ENCODE measurements at places on chromosomes 6 and 20.

- DNase-seq: peak; percentile 75
Observed at GRCh38 chr6:73309785-73310502, 44.1 kb downstream of the DPPA5 start.

- no peak for DNase-seq
Observed at GRCh38 chr20:46789339-46790028, 80.0 kb downstream of the SLC2A10 start.

DNA sequence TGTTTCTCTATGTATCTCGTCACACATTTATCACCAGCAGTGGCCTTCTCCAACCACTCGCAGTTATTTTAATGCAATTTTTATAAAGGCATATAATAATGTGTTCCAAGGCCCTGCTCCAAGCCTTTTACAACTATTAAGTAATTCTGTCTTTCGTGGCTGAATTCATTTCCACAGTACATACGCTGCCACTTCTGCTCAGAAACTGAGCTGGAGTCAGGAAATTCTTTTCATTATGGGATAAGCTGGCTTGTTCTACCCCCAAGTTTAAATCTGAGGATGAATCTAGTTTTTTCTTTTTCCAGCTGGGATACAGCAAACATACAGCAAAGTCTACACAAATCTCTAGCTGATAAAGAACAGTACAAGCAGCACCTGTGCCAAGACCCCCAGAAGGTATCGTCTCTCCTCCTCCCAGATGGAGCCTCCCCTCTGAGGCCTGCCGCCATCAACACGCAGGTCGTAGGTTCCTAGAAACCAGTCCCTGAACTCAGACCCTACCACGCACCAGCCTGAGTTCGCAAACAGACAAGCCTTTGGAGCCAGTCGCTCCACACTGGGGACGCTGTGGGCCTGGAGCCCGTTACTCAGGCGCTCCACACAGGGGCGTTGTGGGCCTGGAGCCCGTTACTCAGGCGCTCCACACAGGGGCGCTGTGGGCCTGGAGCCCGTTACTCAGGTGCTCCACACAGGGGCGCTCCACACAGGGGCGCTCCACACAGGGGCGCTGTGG lies 263.5 kb downstream of the THBS2 start:
- no peak for DNase-seq

DNA sequence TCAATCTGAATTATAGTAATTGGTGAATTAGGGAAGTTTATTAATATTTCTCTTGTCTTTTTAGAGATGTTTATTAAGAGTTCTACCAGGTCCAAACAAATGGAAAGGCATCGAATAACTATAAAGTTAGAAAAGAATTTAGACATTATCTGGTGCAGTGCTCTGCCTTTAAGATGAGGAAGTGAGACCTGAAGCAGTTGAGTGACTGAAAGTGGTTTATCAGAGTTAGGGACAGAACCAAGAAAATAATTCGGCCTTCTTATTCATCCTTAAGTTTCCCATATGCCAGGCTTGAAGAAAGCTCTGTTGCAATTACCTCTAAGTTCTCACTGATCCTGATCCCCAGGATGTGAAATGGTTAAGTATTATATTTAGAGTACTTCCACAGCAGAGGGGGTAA lies 94.2 kb upstream of the FLRT3 start:
- DNase-seq: no peak

GRCh38 chr6:11783524-11784064 lies 5.0 kb upstream of the ADTRP start:
- DNase-seq: no peak

DNA sequence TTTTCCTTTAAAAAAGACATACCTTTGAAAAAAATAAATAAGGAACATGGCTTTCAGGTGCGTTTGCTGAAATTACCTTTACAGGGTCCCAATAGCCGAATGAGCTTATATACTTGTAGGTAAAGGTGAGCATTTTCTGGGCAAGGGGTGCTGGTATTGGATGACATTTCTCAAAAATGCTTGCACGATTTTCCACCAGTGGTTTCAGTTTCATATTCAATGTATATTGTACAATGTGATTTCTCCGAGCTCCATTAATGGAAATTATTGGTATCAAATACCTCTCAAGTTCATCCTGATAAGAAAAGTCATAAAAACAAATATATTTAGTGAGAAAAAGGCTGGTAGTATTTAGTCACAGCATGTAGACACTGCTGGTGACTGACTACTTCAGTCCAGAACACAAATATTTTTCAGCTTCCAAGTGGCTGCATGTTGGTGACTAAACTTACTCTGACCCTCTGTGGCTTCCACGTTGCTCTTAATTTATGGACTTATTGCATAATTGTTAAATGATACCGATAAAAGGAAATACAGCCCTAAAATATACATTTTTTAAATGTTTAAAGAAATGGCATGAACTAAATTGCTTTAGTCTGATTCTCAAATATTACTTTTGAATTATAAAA lies 32.9 kb upstream of the ZBTB24 start:
- no peak for DNase-seq

GRCh38 chr6:54846243-54846856 lies at the start of gene FAM83B:
FAM83B (plus strand) TSS chr6:54846771; CDS start chr6:54870247, 23,476 bp downstream.
- peak; percentile 75 for DNase-seq

GRCh38 chr6:76593668-76594067 lies 521.2 kb upstream of the IMPG1 start:
- DNase-seq: no peak

DNA sequence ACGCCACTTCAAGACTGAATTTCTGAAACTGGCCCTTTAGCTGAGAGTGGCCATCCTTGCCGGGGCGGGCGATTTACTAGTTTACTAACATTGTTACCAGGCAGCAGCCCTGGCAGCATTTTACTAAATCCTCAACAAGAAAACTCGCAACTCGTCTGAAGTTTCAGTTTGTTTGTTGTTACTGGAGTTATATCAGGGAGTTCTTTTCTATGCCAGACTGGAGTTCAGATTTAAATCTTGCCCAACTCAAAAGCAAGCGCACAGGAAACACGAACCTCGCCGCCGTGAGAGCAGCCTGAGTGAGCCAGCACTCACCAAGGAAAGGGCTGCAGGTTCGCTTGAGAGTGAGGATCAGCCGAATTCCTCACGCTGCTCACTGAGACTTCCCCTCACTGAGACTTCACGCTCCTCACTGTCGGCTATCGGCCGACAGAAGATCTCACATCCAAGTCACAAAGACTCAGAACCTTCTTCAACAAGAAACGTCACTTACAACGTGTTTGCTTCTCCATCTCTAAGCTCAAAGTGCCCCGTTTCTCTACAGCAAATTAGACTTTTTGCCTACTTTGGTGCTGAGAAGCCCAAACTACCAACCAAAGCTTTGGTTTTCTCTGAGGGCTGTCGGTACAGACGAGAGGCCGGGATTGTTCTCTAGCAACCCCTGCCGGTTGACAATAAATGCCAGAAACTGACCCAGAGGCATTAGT lies 78.9 kb downstream of the OLIG3 start:
- peak; percentile 63 for DNase-seq

GRCh38 chr6:85493389-85493788 lies 43.5 kb downstream of the NT5E start:
- DNase-seq: no peak

GRCh38 chr20:62475772-62476055 lies at the start of gene GATA5:
GATA5 (minus strand) TSS chr20:62475995; CDS start chr20:62475521, 474 bp downstream.
- DNase-seq: peak; percentile 66

GRCh38 chr6:4313044-4313686 lies 177.8 kb upstream of the ECI2 start:
- peak; percentile 36 for DNase-seq

- DNase-seq: peak; percentile 6
Observed at GRCh38 chr6:126955621-126956020, 162.8 kb upstream of the RSPO3 start.

DNA sequence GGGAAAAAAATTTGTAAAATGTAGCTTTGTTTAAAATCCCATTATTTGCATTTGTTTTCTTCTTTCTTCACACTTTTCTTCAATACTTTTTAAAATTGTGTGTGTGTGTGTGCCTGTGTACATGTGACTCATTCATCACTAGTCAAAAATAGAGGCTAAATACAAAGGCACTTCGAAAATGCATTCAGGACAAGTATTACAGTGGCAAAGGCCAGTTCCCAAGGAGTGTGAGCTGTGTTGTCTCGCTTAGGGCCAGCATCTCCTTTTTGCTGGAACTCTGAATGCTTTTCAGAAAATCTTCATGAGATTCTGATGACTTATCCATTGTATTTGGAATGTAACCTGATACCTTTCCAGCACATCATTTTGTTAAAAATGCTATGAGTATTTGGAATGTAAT lies 288.5 kb upstream of the CNR1 start:
- no peak for DNase-seq

GRCh38 chr6:116767715-116768114 lies 2.2 kb upstream of the FAM162B start:
- DNase-seq: no peak

GRCh38 chr6:10363911-10364310 lies 51.0 kb downstream of the TFAP2A start:
- no peak for DNase-seq

DNA sequence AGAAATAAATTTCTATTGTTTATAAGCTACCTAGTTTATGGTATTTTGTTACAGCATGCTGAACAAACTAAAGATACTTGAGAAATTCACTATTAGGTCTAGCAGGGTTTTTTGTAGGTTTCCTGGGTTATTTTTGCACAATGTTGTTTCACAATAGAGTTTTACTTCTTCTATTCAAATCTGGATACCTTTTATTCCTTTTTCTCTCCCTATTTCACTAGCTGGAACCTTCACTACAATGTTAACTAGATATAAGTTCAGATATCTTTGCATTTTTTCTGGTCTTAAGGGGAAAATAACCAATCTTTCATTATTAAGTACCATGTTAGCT lies 237.7 kb upstream of the CITED2 start:
- DNase-seq: no peak

GRCh38 chr6:160027076-160027475 lies 58.2 kb downstream of the IGF2R start:
- DNase-seq: no peak

DNA sequence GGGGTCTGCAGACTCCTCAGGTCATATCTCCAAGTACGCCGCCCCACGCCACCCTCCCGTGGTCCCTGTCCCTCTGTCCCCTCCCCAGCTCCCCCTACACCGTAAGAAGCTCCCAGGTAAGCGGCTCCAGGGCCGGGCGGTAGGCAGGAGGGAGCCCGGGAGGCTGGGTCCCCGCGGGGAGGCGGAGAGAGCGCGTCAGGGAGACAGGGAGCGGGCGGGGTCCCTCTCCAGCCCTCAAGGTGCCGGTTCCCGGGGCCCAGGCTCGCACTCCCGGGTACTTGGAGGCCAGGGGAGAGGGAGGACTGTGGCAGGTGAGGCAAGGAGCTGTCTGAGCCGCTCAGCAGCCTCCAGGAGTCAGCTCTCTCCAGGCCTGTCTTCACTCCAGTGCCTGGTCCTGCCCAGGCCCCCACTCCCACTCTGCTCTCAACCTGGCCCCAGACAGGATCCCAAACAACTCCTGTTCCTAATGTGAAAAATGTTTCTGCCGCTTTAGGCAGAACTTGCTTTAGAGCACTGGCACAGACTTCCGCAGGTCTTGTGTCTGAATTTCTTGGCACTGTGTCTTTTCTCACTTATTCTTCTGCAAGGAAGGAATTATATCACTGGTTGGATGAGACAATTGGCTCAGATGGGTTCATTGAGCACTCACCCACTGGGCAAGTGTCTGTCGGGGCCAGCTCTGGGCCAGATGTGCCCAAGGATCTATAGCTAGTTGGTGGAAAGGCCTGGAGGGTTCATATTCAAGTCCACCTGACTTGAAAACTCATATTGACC lies 36.6 kb downstream of the HLA-G start:
- peak; percentile 60 for DNase-seq

DNA sequence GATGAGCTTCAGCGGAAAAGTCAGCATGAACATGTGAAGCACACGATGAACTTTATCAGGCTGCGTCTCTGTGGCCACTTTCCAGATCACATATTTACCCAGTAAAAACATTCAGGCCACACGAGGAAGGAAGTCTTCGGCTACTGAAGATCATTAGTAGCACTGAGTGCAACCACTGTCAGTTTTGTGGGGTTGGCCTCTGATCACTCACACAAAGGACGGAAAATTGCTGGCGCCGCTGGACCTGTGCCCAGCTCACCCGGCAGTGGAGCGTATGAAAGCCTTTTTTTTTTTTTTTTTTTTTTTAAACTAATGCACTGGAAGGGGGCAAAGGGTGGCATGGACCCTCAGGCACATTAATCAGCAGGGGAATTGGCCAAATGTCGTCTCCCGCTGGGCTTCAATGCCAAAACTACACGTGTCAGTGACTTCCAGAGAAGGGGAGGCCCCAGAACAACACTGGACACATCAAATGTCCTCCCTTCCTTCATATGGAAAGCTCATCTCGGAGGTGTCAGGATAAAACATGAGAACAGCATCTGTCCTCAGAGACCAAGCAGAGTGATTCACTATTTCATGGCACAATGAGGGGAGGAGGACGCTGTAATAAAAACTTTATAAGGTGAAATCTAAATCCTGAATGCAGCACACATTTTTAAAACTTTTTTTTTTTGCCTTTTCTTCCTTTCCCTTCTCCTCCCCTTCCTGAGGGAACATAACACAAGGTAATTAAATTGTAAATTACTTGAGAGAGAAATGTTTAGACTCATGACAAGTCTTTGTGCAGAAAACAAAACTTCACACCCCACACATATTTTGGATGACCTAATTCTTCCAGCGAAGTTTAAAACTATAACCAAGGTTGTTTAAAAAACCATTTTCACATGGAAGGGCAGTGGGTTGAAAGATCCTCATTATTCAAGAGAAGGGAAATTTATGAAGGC lies 223.4 kb downstream of the FOXC1 start:
- DNase-seq: no peak

- DNase-seq: peak; percentile 69
Observed at GRCh38 chr6:41470029-41470330, 76.2 kb upstream of the FOXP4 start.

GRCh38 chr6:144279484-144280150 lies 5.5 kb upstream of the UTRN start:
- DNase-seq: peak; percentile 41

- DNase-seq: no peak
Observed at GRCh38 chr6:76222189-76222588, 149.7 kb upstream of the IMPG1 start.

DNA sequence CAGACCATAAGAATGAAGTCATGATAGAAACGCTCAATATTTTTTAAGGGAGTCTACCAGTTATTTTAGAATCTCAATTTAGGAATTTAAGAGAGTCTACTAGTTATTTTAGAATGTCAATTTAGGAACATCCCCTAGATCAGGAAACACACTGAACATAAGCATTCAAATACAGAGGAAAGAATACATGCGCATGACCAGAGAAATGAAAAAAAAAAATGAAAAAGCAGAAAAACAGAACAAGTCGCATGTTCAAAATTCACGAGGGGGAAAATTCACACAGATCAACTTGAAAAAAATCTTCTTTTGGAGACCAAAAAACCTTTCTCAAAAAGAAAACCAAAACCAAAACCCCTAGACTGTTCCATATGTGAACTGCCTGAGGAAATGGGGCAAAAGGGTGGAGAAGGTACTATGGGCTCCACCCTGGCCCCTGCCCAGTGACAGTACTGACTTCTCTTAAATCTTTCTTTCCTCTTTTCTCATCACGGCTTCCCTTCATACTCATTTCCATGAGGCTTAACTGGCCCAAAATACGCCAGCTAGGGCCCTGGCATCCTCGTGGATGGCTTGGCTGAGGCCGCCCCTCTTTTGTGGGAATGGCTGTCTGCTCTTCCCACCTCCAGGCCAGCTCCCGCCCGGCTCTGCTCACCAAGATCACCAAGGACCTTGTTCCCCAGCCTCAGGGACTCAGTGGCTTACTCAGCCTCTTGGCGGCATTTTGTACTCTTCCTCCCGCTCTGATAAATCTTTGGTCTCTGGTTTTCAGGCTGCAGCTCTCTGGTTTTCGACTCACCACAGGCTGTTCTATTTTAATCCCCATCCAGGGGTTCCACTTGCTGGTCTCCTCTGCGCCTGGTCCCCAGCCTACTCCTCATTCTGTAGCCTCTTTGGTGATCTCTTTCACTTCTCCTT lies 11.2 kb downstream of the ZBTB2 start:
- no peak for DNase-seq

Measured in iPS-NIHi11 (cell line).